ENCODE measurements at places on chromosomes 7 and 10. TPM values are rescaled to one million over a fixed set of nuclear protein-coding genes. Genes with fewer than 3 reads are reported as not detected.

The TRIL gene
- 9.4 TPM for total RNA-seq

The HTR5A gene
- not detected for total RNA-seq

The MEIG1 gene
- total RNA-seq: not detected

The PRSS1 gene
- total RNA-seq: not detected

The HMX2 gene
- total RNA-seq: not detected

The PCDH15 gene
- 0.50 TPM for total RNA-seq

The HACD1 gene
- total RNA-seq: 79.9 TPM

All from esophagus muscularis mucosa (tissue), 4 donors.